ENCODE measurements at places on chromosomes 16 and 17. TPM values are rescaled to one million over a fixed set of nuclear protein-coding genes. Genes with fewer than 3 reads are reported as not detected.

- DNase-seq, result no peak
These were observed 80.9 kb downstream of the PRKCA start for GRCh38 chr17:66383333-66383732.

DNA sequence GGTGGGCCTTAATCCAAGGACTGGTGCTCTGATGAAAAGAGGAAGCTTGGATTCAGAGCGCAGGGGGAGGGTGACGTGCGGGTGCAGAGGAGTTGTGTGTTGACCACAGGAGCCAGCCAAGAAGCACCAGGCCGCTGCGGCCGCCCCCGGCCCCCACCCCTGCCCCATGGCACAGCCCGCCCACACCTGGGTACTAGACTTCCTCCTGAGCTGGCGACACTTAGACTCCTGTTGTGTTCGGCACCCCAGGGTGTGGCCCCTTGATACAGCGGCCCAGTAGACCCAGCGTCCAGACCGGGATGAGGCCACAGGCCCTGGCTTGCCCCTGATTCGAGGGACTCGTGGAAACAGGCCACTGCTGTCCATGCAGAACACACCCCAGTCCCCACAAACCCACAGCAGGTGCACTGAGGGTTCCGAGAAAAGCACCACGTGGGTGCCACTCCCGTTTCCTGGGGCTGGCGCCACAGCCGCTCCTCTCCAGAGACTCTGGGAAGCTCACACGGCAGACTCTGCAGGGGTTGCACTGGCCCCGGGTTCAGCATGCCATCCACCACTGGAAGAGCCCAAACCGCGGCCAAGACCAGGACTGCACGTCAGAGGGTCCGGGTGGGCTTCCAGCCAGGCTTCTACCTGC lies 5.7 kb upstream of the SNAI3 start:
- DNase-seq, result no peak

GRCh38 chr16:85525420-85526184 lies 87.5 kb upstream of the GSE1 start:
- DNase-seq, result no peak

DNA sequence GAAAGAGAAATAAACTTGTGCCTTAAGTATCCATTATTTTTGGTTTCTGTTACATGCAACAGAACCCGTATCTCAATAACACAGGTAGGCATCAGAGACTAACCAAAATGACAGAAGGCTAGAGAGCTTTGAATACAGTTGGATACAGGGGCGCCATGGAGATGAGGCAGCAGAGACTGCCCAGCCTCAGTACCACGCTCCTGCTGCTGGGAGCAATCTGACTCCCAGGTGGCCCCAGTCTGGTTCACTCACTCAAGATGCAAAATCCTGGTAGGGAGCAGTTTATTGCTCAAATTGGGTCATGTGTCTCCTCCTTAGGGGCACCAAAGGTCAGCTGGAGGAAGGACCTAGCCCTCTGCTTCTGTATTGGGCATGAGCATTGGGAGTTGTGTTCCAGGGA lies 218.9 kb downstream of the USP22 start:
- no peak for DNase-seq

DNA sequence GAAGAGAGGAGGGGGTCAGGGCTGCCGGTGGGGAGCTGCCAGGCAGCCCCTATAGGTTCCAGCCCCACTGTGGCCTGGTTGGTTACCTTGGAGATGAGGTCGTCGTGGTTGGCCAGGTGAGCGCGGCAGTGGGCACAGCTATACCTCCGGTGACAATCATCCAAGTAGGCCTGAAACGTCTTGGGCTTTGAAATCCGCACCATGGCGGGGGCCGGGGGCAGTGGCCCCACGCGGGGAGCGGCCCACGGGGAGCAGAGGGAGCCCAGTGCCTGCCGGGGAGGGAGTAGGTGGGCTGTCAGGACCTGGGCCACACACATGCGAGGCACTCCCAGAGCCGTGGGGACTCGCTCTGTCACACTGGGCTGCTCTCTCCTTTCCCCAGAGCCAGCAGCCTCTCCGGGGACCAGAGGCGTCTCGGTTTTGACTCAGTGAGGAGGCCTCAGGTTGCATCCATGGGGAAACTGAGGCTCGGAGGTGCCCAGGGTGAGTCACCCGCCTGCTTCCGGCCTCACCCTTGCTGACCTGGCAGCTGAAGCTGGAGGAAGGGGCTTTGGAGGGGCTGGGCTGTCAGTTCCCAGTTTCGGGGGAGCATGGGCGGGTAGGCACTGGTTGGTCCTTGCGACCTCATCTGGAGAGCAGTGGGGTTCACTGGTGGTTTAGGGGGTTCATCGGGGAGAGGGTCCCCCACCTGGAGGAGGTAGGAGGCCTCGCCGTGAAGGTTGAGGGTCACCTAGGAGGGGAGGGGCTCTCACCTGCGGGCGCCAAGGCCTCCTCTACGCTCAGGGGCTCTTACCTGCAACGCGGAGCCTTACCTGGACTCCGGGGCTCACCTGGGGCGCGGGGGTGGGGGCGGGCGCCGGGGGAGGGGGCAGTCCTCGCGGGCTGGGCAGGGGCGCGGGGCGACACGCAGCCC lies 591 bp downstream of the YPEL3 start:
- peak; percentile 38 for DNase-seq

DNA sequence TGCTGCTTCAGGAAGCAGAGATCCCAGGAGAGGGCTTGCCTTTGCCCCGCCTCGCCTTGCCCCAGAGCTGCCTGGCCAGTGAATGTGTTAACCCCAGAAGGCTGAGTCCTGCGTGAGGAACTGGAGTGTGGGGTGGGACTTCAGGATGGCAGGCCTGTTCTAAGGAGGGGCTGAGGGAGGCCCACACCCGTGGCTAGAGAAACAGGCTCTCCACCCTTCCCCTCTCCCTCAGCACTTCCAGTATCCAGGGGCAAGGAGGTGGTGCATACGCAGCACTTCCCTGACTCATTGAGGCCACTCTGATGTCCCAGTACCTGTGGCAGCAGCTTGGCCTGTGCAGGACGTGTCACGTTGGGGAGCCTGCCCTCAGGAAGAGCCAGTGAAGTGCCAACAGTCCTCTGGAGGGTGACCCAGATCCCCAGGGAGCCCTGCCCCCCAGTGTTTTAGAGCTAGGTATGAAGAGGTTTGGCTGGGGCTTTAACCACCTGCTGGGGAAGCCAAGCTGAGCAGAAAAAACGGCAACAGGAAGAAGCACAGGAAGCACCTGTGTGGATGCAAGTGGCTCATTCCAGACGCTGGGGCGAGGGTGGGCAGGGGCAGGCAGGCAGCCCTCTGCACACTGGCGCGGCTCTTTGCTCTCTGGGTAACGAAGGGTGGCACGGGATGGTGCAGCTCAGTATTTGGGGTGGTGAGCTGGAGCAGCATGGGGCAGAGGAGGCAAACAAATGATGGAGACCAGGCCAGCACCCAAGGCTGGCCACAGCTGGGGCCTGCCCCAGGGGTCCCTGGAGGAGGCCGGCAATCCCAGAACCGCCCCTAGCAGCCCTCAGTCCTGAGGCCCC lies 14.7 kb upstream of the CTCF start:
- DNase-seq, result peak; percentile 58

GRCh38 chr17:65609749-65610148 lies 48.3 kb upstream of the AXIN2 start:
- no peak for DNase-seq

GRCh38 chr17:53142890-53143289 lies 679.8 kb upstream of the KIF2B start:
- no peak for DNase-seq

GRCh38 chr17:76643553-76644148 lies at the start of gene ST6GALNAC1:
TSS of gene ST6GALNAC1 (minus strand) at chr17:76643757. CDS start at chr17:76643638, 119 bp downstream.
- no peak for DNase-seq

DNA sequence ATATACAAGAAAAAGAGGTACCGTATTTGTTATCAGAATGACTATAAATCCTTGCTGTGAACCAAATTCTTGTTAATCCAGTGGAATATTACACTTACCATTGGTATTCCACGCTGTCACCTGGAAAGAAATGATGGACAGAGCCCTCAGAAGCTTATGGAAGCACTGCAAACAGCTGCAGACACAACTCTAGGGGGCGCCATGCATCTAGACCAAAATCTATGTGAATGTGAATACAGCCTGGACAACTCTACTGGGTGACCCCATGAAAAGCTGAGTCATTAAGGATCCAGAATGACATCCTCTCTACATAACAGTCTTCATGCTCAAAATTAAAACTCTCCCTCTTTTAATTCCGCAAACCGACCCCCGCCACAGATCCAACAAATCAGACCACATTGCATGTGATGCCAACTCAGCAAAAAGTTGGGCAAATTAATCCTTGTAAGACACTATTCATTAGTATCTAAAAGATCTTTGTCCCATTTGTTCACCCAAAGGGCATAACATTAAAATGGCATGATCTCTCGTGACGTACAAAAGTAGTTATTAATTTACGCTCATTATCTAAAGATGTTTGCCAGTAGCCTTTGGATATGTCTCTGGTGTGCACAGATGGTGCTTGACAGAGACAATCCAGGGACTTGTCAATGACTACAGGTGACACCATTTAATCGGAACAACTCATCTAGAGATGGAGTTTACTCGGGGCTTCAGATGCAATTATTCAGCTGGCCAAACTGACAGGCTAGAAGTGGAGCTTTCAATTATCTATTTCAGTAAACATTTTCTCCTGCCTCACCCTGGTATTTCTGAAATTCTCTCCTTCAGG lies 552.7 kb upstream of the PSMD7 start:
- DNase-seq, result no peak

DNA sequence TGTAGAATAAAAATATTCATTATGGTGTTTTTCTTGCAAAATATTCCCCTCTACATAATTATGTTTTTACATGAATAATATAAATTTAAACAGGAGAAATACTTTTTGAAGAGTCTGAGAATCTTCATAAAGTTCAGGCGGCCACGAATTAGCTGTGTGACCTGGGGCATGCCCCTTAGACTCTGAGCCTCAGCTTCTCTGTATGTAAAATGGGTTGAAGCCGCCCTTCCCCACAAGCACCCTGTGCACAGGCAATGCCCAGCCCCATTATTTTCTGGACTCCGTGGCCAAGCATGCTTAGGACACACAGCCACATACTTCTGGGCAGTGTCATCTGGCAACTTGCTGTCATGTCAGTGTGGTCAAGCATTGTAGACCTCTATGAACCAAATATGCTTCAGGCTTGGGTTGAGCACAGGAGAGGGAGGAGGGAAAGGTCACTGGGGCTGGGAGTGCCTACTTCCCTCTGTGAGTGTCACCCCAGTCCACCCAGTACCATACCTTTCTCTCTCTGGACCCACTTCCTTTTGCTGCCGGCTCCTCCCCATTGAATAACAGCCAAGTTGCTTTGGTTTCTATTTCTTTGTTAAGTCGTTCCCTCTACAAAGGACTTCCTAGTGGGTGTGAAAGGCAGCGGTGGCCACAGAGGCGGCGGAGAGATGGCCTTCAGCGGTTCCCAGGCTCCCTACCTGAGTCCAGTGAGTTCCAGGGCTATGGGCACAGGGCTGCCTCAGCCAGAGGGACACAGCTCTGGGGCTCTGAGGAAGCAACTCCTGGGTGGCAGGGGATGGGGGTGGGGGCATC lies at the start of gene LGALS9:
TSS of gene LGALS9 (plus strand) at position 582 of the 804 bp plus-strand sequence. CDS start at position 660, 78 bp downstream.
- peak; percentile 11 for DNase-seq

GRCh38 chr17:29007456-29007855 lies 1.6 kb upstream of the SEZ6 start:
- no peak for DNase-seq

- no peak for DNase-seq
These were observed 5.7 kb upstream of the ADAP2 start for GRCh38 chr17:30915833-30916611.

- peak; percentile 35 for DNase-seq
These were observed 4.1 kb downstream of the UBALD2 start for GRCh38 chr17:76268991-76269981.

DNA sequence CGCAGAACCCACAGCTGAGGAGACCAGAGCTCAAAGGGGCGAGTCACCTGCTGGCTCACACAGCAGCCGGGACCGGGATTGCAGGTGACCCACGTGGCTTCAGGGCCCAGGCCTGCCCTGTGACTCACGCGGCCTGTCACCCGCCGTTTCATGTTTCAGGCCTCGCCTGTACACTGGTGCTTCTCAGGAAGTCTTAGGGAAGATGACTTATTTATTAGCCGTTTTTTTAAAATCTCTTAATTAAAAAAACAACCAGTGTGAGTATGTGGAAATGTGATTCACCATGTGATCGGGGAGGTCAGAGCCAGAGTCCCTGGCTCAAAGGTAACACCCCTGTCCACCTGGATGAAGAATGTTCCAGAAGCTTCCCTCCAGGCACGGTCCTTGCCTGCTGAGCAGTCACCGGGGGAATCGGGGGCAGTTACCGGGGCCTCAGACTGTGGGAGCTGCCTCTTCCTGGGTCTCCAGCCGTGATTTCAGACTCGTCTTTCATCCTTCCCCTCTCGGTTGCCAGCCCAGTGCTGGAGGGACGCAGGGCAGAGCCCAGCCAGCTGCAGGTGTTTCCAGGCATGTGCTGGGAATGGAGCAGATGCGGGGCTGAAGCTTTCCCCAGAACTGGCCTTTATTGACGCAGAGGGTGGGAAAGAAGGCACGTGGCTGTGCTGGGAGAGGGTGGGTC lies 49.3 kb downstream of the CMIP start:
- peak; percentile 48 for DNase-seq

- DNase-seq, result no peak
These were observed 40.5 kb downstream of the USP7 start for GRCh38 chr16:8923199-8923598.

DNA sequence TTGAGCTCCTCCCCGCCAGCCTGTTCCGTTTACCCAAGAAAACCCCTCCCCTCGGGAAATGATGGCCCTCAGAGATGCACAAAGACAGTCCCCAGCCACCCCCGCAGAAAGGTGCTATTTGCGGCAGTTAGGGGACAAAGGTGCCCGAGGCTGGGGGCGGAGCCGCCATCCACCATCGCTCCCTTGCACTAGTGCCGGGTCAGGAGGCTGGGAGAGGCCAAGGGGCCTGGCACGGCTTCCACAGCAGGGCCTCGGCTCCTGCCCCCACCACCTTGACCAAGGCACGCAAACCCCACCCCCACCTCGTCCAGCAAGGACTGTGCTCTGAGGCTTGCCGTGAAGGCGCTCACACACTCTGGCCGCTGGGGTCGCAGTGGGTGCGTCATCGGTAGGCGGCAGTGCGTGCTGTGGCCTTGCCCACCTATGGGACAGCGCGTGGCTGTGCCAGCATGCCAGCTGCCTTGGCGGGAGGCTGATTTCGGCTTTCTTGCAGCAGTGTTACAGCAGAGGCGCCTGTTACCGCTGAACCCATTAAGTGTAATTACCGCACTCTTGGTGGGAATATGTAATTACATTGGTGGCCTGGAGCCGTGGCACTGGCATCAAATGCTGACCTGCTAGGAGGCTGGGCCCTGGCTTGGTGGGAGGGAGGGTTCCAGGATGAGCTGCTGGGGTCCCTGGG lies 31.8 kb downstream of the TPSG1 start:
- no peak for DNase-seq

GRCh38 chr17:57773557-57773956 lies 28.5 kb upstream of the CCDC182 start:
- DNase-seq, result no peak

GRCh38 chr17:70976447-70976846 lies 807.1 kb downstream of the KCNJ2 start:
- no peak for DNase-seq

DNA sequence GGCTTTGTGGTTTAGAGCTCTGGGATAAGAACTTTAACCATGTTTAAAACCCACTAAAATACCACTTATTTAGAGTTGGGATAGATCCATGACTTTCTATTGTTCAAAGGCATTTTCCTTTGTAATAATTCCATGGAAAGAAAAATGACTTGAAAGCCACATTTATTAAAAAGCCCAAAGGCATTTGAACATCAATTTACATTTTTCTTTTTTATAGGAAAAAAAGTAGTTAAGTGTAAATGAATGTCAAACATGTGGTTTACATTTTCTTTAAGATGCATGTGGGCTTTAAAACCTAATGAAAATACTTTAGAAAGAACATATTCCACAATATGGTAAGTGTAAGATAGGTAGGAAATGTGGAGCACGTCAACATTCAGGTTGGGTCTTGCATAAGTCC lies 443.2 kb downstream of the TOX3 start:
- no peak for DNase-seq

Gene KRTAP9-4
- total RNA-seq, result not detected

Gene SERPINF2
- total RNA-seq, result 9.7 TPM
